HepG2 (cell line): ENCODE measurements at places on chromosomes 2 and 18. TPM values are rescaled to one million over a fixed set of nuclear protein-coding genes. Genes with fewer than 3 reads are reported as not detected.

Gene EML6
- polyA plus RNA-seq = 17.2 and 28.5 TPM in 2 replicates

Gene SH3BP4
- polyA plus RNA-seq = 99.1 and 101 TPM in 2 replicates

DNA sequence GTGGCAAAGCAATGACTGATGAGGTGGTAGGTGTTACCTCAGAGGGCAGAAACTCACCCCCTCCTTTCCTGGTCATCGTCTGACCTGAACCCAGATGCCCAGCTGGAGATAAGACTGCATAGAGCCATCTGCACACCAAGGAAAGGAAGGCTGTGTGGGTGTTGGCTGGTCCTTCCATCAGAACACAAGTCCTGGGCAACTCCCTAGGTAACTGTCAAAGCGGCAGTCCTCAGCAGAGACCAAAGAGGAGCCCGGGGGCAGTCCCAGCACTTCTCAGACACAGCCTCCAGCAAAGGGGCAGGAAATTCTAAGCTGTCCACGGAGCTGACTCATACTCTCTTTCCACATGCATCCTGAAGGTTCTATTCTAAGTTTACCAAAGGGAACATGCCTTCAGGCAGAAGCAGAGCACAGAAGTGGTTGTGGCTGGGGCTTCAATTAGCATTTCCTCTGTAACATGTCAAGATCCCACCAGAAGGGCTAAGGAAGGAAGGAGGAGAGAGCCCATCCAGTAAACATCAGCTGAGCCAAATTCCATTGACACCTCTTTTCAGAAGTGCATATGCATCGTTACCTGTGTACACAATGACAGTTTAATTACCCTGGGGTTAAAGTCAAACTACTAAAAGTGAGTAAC is 54.7 kb downstream of the SPRED2 start:
- H3K4me3 ChIP-seq = no peak overlapping the region
- DNase-seq = no peak
- H3K27ac ChIP-seq = peak overlapping the region; percentile 4
- no peaks in the 10 kb centered on the region for H3K27me3 ChIP-seq
- peaks cover 30% of the 10 kb centered on the region for H3K36me3 ChIP-seq

DNA sequence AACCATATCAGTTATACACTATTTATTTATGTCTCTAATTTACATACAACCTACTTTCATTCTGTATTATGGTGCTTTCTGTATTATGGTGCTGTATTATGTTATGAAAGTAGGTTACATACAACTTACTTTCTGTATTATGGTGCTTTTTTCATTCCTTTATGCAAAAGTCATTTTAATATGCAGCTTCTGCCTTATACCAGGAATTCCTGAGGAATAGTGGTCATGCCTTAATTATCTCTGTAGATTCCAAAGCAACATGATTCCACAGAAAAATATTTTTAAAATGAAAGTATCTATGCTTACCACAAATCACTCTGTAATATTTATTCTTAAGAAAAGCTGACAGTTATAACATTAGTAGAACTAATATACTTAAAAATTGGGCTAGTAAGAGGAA is 922.0 kb upstream of the NRXN1 start:
- no peak overlapping the region for H3K4me3 ChIP-seq
- no peaks in the 10 kb centered on the region for H3K4me1 ChIP-seq
- no peak for DNase-seq

DNA sequence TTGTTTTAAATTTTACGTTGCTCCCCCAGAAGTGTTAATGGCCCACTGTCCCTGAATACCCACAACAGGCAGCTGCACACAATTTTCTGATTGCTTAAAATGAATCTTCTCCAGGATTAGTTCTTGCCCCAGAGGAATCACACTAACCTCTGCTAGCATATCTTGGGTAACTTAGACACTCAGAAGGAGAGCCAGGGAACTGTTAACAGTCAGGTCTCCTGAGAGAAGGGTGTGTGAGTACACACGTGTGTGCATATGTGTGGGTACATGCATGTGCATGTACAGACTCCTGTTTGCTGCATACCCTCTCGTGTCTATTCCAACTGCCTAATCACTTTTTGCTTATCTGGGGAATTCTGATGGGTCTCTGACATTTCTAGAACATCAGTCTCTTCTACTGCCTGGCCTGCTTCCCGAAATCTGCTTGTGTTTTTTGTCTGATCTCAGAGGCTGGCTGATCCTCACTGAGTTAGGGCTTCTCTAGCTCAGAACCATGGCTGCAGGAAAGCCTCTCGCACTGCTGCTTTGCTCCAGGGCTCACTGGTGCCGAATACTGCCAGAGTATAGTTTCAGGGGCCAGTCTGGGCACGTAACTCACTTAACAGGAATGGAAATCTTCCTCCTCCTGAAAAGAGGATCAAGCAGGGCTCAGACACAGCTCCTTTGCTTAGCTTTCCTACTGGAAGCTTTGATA is 62.8 kb downstream of the PRELID3A start:
- H3K27me3 ChIP-seq = no peaks in the 10 kb centered on the region
- H3K4me3 ChIP-seq = no peak overlapping the region
- no peaks in the 10 kb centered on the region; the same call in 1 of the 2 replicates for H3K36me3 ChIP-seq

DNA sequence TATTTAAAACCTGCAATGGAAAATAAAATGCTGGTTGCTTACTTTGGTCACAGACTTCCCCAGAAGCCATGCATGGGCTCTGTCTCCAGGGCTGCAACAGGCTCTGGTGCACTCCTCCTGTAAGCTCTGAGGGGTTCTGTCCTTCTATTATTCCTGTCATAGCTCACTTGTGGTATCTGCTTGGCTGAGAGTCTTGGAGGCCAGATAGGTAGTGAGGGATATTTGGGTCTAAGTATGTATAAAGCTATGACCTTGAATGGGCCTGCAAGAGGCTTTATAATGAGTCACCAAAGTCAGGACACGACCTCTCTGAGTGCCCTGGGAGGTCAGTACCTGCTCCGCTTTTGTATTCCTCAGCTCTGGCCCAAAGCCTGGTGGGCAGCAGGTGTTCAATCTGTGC is 141.6 kb upstream of the CAPN13 start:
- no peaks in the 10 kb centered on the region for H3K36me3 ChIP-seq
- H3K4me3 ChIP-seq = no peak overlapping the region
- H3K27me3 ChIP-seq = no peaks in the 10 kb centered on the region
- no peak for DNase-seq
- H3K4me1 ChIP-seq = no peaks in the 10 kb centered on the region

DNA sequence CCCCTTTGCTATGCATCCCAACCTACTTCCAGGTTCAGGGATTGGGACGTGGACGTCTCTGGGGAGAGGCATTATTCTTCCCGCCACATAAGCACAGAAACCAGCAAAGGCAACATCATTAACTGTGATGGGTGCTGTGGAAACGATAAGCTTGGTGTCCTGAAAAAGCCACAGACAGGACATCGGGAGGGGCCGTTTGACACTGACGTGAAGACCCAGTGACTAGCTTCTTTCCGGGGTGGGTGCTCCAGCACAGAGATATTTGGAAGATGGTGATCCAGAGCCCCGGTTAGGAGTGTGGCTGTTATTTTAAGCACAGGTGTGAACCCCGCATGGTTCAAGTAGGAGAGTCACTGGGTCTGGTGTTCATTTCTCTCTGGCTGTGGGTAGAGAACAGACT is 163.8 kb upstream of the HDAC4 start:
- H3K4me3 ChIP-seq = no peak overlapping the region
- H3K27ac ChIP-seq = no peak overlapping the region
- DNase-seq = no peak
- H3K4me1 ChIP-seq = 0 out of 2 replicates have a peak, but pooled peaks cover 2% of the 10 kb centered on the region

- H3K4me1 ChIP-seq = peaks cover 26% of the 10 kb centered on the region
- no peak overlapping the region for H3K4me3 ChIP-seq
- peaks cover 11% of the 10 kb centered on the region; the same call in 2 of the 3 replicates for H3K36me3 ChIP-seq
- no peak for DNase-seq
- no peaks in the 10 kb centered on the region for H3K27me3 ChIP-seq
- no peak overlapping the region for H3K27ac ChIP-seq
Measured at GRCh38 chr2:43399515-43400264, 173.3 kb upstream of the ZFP36L2 start.

GRCh38 chr2:160666154-160667060 is 172.8 kb upstream of the RBMS1 start:
- no peaks in the 10 kb centered on the region for H3K4me1 ChIP-seq
- DNase-seq = peak; percentile 46
- no peak overlapping the region for H3K4me3 ChIP-seq
- no peak overlapping the region for H3K27ac ChIP-seq
- no peaks in the 10 kb centered on the region for H3K36me3 ChIP-seq

- no peak for DNase-seq
- peaks cover 64% of the 10 kb centered on the region for H3K4me1 ChIP-seq
- H3K27me3 ChIP-seq = no peaks in the 10 kb centered on the region; the same call in 1 of the 2 replicates
- no peak overlapping the region for H3K27ac ChIP-seq
- H3K4me3 ChIP-seq = no peak overlapping the region
- no peaks in the 10 kb centered on the region for H3K36me3 ChIP-seq
Measured at GRCh38 chr2:74745766-74746165, 88.2 kb upstream of the HK2 start.

DNA sequence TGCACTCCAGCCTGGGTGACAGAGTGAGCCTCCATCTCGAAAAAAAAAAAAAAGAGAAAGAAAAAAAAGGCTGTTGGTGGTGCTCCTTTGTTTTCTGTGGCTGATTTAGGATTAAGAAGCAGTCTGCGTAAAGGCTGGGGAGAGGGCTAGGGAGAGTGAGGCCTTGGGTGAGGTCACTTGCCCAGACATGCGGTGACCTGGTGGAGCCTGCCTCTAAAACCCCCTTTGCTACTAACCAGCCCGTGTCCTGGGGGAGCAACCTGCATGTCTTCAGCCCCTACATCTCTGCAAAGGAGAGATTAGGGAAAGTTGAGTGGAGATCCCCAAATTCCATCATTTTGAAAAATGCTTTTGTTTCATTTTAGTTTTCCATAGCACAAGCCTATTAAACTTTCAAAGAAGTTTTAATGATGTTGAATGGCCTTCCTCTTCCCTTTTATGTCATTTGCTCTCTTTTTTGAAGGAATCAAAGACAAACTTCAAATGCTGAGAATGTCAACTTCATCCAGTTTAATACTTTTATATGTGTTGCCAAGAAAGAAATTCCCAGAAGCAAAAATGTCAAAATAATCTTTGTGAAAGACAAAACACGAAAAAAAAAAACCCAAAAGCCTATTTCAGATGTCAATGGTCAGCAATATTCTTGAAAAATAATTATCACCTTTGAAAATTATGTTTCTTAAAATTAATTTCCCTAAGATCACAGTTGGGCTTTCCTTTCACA is 38.9 kb upstream of the RALBP1 start:
- H3K4me3 ChIP-seq = no peak overlapping the region
- H3K4me1 ChIP-seq = peaks cover 6% of the 10 kb centered on the region; the same call in 1 of the 2 replicates
- H3K27ac ChIP-seq = no peak overlapping the region
- H3K36me3 ChIP-seq = no peaks in the 10 kb centered on the region
- no peak for DNase-seq

DNA sequence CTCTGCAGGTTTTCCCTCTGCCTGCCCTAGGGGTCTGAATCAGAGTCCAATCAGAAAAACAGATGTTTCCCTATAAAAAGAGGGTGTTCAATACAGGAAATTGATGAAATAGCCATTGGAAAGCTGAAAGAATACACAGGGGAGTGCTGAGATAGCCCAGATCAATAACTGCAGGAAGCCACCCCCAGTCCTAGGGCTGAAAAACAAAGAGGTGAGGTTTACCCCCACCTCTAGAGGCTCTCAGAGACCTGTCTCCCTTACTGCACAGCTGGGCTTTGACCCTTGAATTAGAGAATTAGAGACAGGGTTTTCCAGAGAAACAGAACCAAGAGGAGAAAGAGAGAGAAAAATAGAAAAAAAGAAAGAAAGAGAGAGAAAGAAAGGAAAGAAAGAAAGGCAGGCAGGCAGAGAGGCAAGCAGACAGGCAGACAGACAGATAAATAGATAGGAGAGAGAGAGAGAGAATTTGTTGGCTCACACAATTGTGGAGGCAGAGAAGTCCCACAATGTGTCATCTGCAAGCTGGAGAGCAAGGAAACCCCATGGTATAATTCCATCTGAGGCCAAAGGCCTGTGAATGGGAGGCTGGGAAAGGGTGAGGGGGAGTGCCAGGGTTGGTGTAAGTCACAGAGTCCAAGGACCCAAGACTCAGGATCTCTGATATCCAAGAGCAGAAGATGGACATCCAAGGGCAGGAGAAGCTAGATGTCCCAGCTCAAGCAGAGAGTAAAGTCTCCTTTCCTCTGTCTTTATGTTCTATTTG is 18.9 kb upstream of the ME2 start:
- peaks cover 8% of the 10 kb centered on the region; the same call in 1 of the 2 replicates for H3K4me1 ChIP-seq
- no peaks in the 10 kb centered on the region for H3K27me3 ChIP-seq
- H3K4me3 ChIP-seq = no peak overlapping the region
- no peaks in the 10 kb centered on the region for H3K36me3 ChIP-seq

DNA sequence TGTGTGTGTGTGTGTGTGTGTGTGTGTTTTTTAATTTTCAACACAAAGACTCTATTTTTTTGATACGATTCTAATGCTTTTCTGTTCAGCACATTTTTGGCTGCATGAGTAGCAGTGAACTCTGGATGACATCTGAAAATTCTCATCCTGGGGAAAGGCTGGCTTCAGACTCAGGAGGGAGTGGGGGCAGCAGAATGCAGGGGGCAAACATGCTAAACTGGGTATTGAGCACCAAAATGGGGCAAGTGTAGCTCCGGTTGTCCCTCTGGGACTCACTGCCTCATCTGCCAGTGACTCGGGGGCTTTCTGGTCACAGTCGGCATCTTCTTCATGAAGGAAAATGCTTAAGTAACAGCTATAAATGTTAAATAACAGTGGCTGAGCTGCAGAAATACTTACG is 116.8 kb upstream of the PID1 start:
- H3K4me1 ChIP-seq = no peaks in the 10 kb centered on the region
- no peak overlapping the region for H3K4me3 ChIP-seq
- no peaks in the 10 kb centered on the region for H3K36me3 ChIP-seq
- no peak overlapping the region for H3K27ac ChIP-seq

GRCh38 chr2:210477496-210477895 is 937 bp upstream of the LANCL1 start:
- H3K27me3 ChIP-seq = no peaks in the 10 kb centered on the region; the same call in 2 of the 3 replicates
- peak overlapping the region; percentile 41 for H3K27ac ChIP-seq
- H3K36me3 ChIP-seq = peaks cover 5% of the 10 kb centered on the region; the same call in 2 of the 3 replicates
- H3K4me3 ChIP-seq = peak overlapping the region; percentile 87
- H3K4me1 ChIP-seq = peaks cover 18% of the 10 kb centered on the region

GRCh38 chr2:221616561-221616960 is 44.5 kb upstream of the EPHA4 start:
- DNase-seq = no peak
- no peaks in the 10 kb centered on the region for H3K36me3 ChIP-seq
- H3K4me3 ChIP-seq = no peak overlapping the region
- H3K27me3 ChIP-seq = no peaks in the 10 kb centered on the region
- H3K27ac ChIP-seq = no peak overlapping the region
- H3K4me1 ChIP-seq = no peaks in the 10 kb centered on the region

DNA sequence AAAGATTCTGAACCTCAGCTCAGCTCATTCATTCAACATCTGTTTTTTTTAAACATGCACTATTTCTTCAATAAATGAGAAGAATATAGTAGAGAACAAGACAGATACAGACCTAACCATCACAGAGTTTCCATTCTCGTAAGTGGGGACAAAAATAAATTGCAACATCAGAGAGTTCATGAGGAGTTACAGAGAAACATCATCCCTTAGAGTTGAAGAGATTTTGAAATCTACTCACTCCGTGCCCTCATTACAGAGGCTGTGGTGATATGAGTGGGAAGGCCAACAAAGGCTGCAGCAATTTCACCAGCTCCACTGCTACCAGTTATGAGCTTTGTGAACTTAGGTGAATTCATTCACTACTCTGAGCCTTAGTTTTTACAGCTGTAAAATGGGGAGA is 399.3 kb downstream of the BCL11A start:
- no peaks in the 10 kb centered on the region for H3K27me3 ChIP-seq
- no peak for DNase-seq
- no peak overlapping the region for H3K27ac ChIP-seq

- H3K36me3 ChIP-seq = no peaks in the 10 kb centered on the region
- H3K27ac ChIP-seq = no peak overlapping the region
- no peaks in the 10 kb centered on the region for H3K27me3 ChIP-seq
- H3K4me3 ChIP-seq = no peak overlapping the region
Measured at GRCh38 chr18:34965566-34965965, 75.6 kb upstream of the MAPRE2 start.
